ENCODE measurements at places on chromosomes 5 and 9.

- no peak for DNase-seq
These were observed 8.7 kb downstream of the NREP start for GRCh38 chr5:111748304-111748763.

DNA sequence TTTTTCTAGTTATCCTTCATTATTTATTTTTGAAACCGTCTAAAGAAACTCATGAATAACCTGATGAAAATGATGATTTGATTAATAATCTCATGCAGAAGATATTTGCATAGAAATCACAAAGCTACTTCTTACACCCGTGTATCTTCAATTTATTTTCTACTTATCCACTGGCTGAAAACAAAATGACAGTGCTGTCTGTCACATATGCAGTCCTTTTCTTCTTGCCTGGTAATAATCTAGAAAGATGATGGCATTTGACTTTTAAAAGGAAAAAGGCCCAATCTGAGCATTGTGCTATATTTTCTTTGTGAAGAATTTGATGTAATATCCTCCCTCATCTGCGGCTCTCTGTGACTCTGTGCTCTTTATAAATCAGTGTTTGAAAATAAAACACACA, 253.3 kb downstream of the PRR16 start:
- DNase-seq: no peak

- DNase-seq: no peak
These were observed 10.5 kb downstream of the ARSK start for GRCh38 chr5:95565280-95565920.

- DNase-seq: no peak
These were observed 169.8 kb downstream of the COL23A1 start for GRCh38 chr5:178420354-178420781.

GRCh38 chr5:54841481-54841880, 143.9 kb downstream of the ESM1 start:
- no peak for DNase-seq

GRCh38 chr9:37100741-37101140, 19.6 kb upstream of the ZCCHC7 start:
- DNase-seq: no peak
